ENCODE measurements at places on chromosomes 7 and 10.

GRCh38 chr10:103523683-103524082 lies 30.2 kb downstream of the NEURL1 start:
- no peak for DNase-seq

DNA sequence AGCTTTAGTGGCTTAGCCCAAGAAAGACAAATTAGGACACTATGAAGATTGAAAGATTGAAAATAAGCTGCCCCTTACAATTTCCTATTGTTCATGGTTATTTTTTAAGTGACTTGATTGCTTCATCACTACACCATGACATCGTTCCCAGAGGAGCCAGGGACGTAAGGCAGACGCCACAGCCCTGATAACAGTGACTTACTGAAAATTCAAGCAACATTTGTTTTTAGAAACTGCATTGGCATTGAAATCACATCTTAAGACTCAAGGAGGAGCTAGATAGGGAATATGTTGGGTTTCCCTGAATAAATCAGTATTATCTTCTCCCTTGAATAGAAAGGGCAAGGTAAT lies 38.7 kb upstream of the ANK3 start:
- DNase-seq = no peak

- DNase-seq = no peak
Observed at GRCh38 chr10:126921974-126922525, 16.8 kb downstream of the DOCK1 start.

GRCh38 chr7:138105221-138105620 lies 29.0 kb downstream of the AKR1D1 start:
- no peak for DNase-seq

DNA sequence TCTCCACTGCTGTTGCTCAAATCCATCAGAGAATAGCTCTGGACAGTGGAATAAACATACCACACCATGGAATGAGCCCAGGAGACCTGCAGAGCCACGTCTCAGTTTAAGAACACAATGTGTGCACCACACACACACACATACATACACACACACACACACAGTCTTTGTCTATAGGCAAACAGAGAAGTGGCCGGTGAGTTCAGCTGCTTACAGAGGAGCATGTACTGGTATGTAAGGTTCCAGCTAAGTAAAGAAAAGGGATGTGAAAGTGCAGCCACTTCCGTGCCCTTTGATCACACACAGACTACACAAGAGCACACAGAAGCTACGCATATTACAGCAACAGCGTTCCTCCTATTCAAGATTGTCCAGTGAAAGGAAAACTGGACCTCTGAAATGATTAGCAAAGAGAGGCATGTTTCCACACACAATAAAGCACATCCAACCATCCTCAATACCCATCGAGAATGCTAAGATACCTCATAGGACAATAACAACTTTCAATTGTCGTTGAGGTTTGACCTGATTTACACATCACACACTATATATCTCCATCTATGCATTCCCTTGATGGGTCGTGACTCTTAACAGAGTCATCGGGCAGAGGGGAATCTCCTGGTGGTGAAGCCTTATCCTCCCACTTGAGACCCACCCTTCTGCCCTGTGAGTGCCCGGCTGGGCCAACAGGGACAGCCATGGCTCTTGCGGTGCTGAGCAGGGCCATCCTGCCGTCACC lies 23.6 kb downstream of the SLC35B4 start:
- DNase-seq = no peak

DNA sequence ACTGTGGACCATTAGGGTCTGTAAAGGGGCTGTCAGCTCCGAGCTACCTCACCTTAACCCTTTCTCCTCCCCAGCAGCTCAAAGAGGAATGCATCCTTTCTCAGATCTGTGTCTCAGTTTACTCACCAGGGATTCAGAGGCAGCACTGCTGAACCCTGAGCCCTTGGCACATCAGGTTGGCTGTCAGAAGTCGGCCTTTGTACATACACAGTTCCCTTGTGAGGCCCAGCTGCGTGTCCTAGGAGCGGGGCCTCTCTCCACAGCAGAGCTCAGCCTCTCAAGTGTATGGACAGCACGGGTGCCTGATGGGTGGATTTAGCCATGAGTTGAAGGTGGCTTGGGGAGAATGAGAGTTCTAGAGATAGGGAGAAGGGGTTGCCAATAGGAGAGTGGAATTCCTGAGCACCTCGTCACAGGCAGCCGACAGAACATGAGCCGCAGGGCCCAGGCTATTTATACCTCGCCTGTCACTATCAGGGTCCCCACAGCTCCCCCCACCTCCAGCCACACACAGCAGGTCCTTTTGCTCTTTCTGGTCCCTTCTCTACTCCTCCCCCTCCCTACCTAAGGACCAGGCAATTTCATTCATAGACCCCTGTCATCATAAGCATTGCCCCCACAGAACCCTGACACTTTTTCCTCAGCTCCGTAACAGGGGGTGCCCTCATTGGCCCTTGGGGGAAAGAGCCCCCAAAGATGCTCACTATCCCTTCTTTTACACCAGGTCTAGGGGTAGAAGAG lies 2.1 kb upstream of the FLNC start:
- no peak for DNase-seq

DNA sequence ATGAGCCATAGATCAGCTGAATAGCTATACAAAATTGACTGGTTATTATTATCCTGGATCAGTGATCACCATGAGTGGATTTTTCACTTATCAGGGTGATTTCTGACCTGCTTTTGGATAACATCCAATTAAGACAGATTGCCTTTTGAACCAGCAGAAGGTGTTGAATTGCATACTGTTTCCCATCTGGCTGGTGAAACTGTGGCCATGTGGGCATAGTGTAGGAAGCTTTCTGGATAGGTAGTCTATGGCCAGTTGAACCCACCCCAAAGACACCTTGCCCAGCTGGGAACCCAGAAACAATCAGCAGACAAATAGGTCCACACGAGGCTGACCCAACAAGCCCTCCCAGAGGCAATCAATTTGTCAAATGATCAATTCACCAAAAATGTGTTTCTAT lies 29.3 kb downstream of the DNAJC12 start:
- no peak for DNase-seq

DNA sequence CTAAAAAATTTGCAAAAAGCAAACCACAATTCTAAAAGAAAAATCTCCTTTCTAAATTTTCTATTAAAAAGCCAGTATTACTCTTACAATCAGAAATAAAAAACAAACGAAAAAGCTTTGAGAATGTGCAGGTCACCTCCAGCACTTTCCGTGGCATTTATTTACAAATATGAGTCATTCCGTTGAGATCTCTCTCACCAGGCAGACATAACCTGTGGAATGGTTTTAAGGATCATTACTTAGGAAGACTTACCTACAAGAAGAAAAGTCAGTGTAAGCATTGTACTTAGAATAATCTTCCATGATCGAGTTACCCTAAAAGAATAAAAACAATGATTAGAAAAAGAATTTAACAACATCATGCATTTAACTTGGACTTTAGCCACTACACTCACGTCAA lies 3.3 kb downstream of the SUN3 start:
- no peak for DNase-seq

DNA sequence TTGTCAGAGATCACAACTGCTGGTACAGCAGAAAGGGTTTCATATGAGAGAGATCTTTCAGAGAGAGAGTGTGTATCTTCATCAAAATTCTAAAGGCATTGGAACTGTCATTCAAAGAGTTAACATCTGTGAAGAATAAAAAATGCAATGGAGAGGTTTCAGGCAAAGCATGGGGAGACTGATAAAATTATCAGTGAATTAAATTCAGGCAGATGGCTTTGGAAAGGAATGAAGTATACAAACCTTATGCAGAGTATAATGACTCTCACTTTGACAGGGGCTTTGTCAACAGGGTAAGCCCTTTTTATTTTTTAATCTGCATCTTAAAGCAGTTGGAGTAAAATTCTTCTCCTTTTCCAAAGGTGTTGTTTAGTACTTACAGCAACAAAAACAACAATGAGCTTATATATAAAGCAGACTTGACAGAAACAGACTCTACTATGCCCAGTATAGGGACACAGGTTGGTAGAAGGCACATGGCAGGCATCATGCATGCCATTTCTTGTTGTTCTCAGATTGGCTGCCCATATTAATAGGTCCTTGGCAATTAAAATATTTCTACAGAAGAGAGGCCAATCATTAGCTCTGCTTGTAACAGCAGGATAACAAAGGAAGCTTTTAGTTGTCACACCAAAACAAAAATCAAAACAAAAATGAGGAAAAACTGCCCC lies 54.9 kb upstream of the NXPH1 start:
- DNase-seq = no peak

- no peak for DNase-seq
Observed at GRCh38 chr10:62511238-62511637, 137.1 kb downstream of the ZNF365 start.

DNA sequence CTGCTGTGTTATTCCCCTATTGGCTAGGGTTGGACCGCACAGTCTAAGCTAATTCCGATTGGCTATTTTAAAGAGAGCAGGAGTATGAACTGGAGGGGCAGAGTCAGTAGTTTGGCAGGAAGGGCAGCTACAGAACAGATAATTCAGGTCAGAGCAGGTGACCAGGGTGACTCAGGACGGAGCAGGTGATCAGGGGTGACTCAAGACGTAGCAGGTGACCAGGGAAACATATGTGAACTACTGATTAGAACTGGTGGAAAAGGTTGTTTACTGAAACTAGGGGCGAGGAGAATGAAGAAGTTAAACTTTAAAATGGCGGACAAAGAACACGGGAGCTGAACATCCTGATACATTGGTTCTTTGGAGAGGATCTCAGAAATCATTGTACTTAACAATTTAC lies 102.3 kb downstream of the CCDC7 start:
- no peak for DNase-seq

- no peak for DNase-seq
Observed at GRCh38 chr7:151456782-151457181, 16.8 kb upstream of the CRYGN start.

- no peak for DNase-seq
Observed at GRCh38 chr10:22825841-22826240, 102.0 kb upstream of the ARMC3 start.

DNA sequence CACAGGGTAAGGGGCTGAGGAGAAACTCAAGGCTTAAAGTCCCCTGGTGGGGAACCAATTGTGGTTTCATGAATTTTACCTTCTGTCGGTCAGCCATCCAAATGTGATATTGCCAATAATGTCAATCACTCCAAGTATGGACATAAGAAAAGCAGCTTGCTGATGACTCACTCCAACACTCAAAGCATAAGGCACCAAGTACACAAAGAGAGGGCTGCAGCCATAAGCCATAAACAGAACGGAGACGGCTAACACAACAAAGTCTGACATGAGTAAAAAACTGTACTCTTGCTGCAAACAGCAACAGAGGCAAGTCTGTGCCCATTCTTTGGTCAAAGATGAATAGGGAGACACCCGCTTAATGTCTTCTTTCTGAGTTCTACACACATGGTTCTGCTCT lies 24.2 kb downstream of the IFIT5 start:
- no peak for DNase-seq

DNA sequence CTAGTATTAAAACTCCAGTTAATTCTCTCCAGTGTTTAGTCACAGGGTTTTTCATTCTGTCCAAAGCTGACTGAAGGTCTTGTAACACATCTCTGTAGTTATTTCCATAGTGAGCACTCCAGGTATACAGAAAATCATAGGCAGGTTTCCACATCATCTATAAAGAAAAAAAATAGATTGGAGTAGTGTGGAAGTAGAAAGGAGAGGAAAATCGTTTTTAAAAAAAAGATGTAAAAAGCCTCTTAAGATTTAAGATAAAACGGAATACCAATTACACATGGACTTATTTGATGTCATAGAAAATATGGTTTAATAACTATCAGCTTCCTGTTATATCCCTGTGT lies 76.2 kb downstream of the MACC1 start:
- no peak for DNase-seq

DNA sequence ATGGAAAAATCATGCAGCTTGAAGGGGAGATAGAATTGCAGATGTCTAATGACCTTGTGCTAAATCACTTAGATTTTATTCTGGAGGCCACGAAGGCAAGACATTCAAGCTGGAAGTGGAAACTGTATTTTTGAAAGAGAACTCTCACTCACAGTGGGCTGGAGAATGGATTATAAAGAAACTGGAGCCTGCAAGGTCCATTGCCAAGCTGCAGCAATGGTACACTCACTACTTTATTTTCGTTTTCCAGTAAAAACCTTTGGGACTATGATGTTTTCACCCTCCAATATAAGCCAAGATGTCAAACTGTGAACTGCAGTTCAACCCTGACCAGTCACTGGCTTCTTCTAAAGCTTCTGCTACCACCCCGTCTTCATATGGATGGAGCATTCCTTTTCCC lies 62.0 kb downstream of the SKIDA1 start:
- no peak for DNase-seq

DNA sequence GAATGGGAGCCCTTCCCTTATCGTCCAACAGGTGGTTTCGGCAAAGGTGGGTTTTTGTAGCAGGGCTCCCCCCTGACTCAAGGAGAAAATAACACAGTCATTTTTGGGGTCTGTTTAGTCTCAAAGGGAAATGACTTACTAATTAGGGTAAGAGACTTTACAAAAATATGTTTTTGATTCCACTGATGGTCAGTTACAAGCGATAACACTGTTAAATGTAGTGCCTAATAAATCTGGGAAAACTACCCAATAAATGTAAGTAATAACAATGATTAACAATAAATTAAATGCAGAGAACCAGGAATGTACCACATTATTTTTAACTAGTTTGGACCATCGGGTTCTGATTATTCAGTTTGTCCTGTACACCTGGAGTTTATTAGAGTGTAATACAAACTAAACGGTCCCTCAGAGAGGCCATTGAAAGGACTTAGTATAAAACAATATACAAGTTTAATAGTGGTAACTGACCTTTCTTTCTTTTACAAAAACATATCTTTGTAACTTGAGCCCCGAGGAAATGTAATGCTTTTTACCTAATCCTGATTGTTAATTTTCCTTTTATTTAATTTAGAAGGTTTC lies 216.2 kb upstream of the HABP2 start:
- no peak for DNase-seq

DNA sequence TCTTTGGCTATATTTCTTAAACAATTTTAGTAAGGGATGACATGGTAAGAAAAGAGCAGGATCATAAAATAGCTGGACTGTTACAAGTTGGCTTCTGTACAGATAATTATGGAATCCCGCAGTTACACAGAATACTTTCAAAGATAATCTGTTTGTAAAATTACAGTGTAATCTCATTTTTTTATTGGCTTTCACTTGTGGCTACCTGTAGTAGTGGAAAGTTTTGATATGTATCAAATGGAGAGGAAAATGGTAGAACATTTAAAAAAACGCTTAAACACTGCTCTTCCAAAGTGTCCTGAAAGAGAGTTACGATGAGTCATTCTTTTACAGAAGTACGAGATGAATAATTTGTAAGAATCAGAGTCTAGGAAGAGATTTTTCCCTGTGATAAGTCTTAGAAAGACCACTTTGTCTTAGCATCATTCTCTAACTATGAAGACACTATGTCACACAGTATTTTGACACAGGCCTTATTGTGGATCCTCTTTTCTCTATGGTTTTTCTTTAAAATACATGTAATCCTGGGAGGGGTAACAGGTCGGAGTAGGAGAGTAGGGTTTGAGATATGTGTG lies 215.0 kb upstream of the DKK1 start:
- DNase-seq = no peak

GRCh38 chr7:143300959-143301935 lies 13.1 kb downstream of the CASP2 start:
- DNase-seq = no peak

All from activated T-cell treated with anti-CD3 and anti-CD28 coated beads for 1 hour (primary cell).